ENCODE measurements at places on chromosomes 5 and 9.

DNA sequence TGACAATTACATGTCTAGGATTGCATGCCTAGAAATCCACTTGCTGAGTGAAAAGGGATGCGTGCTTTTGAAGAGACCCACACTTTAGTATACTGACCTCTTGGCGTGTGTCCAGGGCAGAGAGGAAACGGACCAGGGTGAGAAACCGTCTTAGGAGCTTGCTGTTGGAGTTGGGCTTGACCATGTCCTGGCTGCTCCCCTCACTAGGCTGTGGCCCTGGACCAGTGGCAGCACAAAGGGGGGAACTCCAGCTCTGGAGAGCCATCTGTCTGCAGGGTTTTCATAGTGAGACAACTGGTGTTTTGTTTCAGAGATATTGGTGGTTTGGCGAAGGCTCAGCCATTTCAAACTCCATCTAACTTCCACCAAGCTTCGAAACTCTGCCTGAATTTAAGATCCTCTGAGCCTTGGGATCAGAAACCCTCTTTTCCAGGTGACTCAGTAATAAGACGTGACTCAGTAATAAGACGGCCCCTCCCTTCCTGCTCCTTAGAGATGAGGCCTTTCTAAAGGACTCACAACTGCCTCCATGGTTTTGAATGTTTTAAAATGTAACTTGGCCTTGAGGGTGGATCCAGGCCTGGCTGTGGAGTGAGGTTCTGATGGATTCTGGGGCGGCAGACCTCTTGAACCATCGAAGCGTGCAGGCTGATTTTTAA is 165.8 kb downstream of the MELK start:
- no peak for DNase-seq

- DNase-seq: no peak
Observed at GRCh38 chr5:152116934-152117333, 192.3 kb upstream of the GLRA1 start.

DNA sequence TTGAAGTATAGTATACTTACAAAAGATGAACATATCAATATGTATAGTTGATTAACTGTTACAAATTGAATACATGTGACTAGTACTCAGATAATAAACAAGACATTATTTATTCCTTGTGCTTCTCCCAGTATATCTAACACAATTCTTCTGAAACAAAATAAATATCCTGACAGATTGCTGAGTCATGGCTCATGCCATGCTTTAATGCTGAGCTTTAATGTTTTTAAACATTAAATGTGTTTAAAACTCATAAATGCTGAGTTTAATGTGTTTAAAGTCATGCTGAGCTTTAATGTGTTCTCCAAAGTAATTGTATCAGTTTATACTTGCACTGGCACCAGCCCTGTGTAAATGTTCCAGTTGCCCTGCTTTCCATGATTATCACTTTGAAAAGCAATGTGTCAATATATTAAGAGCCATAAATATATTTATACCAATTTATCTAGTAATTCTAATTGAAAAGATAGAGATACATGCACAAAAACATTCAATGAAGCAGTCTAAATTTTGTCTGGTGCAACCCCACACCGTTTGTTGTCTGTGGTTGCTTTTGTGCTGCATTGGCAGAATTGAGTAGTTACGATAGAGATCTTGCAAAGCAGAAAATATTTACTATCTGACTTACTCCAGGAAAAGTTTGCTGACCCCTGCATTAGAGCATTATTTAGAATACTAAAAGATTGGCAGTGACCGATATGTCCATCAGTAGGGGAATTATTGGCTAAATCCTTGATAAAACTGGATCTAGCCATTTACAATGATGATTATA is 15.7 kb downstream of the KIAA1958 start:
- no peak for DNase-seq

- DNase-seq: no peak
Observed at GRCh38 chr5:118598311-118598710, 390.0 kb downstream of the DTWD2 start.

DNA sequence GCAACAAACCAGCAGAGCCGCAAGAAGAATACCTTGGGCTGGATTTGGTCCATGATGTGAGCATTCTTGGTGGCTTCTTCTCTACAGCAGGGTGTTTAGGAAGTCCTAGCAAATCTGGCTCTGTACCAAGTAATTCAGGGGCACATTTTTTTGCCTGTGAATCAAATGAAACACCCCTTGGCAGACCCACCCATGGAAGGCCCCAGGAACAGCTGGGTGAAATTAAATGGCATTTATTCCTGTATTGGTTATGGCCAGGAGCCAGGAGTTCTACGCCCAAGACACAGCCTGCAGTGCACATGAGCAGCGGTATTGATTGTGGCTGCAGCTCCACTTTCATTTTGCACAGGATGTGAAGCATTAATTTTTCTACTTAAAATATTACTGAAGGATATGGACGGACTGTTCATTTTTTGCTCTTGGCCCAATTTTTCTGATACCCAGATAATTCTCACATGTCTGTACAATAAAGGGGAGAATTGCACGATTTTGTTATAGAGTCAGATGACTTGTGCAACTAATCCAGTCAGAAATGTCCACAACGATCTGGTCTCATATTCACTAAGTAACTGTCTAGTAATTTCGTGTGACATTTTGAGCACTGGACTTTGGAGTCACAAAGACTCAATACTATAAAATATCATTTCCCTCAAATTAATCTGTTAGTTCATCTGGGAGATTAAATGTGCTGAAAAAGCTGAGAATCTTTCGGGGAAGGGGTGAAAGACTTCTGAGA is 120.7 kb upstream of the APC start:
- no peak for DNase-seq

DNA sequence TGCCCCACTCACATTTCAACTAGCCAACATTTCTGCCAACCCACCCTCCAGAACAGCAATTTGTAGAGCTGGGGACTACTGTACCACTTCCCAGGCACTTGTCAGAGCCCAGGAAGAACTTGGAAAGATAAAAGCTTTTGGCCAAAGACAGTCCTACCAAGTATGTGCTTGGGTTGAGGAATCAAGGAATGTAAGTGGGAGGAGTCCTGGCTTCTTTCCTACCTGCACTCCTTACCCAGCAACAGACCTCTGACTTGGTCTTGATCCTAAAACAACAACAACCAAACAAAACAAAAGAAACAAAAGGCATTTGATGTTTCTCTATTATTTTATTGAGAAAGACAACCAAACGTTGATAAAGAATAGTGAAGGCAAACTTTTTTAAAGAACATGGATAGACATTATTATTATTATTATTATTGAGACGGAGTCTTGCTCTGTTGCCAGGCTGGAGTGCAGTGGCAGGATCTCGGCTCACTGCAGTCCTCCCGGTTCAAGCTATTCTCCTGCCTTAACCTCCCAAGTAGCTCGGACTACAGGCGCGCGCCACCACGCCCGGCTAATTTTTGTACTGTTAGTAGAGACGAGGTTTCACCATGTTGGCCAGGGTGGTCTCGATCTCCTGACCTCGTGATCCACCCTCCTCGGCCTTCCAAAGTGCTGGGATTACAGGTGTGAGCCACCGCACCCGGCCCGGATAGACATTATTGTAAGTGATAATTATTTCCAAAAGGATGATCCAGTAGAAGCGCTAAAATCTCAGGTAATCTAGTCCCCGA is 33.5 kb downstream of the ANXA2R start:
- DNase-seq: no peak

- no peak for DNase-seq
Observed at GRCh38 chr5:8538821-8539220, 669.9 kb downstream of the MTRR start.

GRCh38 chr9:76699971-76700370 is 64.3 kb upstream of the PCA3 start:
- no peak for DNase-seq

DNA sequence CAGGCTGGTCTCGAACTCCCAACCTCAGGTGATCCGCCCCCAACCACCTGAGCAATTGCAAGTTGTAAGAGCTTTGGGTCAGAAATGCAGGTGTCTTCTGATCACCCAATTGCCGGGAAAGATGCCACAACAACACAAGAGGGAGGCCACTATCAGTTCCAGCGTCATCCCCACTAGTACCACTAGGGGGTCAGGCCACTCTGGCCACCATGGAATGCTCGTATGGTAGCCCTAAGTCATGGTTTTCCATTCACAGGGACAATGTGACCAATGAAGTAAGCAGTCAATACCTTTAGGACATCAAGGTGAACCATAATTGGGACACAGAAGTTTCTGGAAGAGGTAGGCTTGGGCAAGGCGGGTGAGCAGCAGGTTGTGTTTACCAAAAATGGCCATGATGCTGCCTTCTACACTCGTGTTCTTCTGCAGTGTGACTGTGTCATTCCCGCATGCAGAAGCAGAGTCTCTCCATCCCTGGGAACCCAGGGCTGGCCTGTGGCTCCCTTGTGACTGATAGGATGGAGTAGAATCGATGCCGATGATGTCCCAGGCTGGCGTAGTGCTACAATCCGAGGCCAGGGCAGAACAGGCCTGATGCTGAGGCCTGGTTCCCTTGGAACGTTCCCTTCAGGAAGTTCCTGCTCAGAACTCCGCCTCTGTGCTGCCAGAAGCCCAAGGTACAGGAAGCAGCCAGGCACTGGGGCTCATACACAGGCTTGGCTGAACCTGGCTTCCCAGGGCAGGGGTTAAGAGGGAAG is 42.2 kb upstream of the ANKRD33B start:
- no peak for DNase-seq

DNA sequence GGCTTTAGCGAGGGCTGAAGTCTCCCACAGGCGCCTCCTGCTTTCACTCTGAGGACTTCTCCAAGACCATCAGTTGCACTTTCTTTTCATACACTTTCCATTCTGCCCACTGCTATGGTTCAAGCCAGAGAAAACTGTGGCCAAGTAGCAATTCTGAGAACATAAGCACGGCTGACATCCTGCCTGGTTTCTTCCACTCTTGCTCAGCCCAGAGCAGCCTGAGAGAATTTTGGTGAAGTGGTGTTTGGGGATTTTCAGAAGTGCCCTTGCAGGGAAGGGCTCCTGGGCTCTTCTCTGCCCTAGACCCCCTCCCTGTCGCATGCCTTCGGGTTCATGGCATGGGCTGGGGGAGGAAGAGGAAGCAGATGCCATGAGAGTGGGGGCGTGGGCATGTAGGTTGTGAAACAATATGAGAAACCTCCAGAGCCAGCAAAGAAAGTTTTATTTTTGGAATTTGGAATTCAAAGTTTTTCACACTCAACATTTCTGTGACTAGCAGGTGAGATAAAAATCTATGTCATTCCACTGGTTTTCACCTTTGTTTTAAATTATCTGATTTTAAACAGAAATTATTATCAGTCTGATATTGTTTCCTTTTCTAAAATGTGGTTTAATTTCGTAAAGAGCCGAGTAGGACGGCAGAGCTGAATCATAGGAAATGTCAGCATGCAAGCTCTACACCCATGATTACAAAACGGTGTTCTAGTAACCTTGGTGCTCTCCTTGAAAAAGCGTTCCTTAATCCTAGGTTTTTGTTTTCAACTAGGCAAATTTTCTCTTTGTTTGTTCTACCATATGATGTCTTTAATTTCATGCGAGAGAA is 27.8 kb upstream of the TNFSF8 start:
- DNase-seq: no peak

DNA sequence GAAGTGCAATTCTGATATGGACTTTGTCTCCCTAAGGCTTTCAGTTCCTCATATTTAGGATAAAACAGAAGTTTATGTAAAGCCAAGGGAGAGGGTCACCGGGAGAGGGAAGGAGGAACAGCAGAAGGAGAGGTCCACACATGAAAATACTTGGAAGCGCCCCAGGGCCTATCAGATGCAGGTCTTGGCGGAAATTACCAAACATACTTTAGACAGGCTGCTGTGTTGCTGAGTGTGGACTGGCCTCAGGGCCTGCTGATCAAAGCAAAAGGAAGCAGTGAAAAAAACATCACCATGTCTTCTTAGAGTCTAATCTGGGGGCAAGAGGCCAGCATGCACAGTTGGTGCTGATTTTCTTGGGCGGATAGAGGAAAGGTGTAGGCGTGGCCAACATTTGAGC is 14.1 kb upstream of the NTRK2 start:
- DNase-seq: no peak

- DNase-seq: no peak
Observed at GRCh38 chr5:82445726-82446335, 167.7 kb upstream of the RPS23 start.

DNA sequence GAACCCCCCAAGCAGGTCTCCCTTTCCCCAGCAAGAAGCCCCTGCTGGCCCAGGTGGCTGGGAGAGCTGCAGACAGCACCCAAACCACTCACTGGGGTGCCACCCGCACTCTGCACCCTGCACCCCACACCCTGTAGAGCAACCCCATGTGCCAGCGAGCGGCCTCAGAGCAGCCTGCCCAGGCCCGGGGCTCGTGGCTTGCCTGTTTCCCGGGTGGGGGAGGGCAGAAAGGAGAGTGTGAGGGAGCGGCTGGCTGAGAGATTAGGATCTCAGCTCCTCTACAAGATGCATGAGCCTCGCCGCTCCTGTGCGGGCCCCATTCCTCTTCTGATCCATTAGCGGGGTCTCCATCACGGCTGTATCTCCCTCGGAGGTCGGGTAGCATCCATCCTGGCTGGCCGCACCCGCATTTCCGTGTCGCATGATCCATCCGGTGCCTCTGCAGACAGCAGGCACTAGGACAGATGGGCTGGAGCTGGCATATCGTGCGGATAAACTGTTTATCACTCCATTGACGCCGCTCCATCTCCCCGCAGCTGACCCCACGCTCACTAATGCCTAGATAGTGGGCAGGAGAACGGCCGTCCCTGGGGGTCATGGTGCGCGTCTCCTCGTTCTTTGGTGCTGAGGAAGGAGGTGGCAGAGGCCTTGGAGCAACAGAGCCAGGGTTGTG is 54.4 kb downstream of the MRPL36 start:
- DNase-seq: no peak

- DNase-seq: peak; percentile 53
Observed at GRCh38 chr9:126411225-126411947, 84.8 kb downstream of the MVB12B start.

GRCh38 chr9:91059713-91060112 is 258.1 kb downstream of the SYK start:
- no peak for DNase-seq

GRCh38 chr5:112958093-112959088 is 18.2 kb upstream of the DCP2 start:
- DNase-seq: no peak

DNA sequence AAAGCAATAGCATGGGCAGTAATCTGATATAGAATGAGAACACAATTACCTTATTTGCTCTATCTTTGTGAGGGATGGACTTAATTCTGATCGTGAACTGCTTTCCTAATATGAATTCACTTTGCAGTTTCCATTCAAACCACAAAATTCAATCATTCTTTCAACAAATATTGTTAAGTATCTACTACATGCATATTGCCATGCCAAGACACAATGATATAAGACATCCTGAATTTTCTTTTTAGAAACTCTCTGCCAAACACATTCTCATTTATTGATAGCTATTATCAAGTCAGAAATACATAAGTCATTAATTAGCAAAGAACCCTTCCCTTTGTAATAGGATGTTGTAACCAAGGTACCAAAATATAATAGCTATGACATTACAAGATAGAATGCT is 121.6 kb upstream of the TARS1 start:
- no peak for DNase-seq

- no peak for DNase-seq
Observed at GRCh38 chr9:114666401-114666800, 8.8 kb upstream of the TEX53 start.

DNA sequence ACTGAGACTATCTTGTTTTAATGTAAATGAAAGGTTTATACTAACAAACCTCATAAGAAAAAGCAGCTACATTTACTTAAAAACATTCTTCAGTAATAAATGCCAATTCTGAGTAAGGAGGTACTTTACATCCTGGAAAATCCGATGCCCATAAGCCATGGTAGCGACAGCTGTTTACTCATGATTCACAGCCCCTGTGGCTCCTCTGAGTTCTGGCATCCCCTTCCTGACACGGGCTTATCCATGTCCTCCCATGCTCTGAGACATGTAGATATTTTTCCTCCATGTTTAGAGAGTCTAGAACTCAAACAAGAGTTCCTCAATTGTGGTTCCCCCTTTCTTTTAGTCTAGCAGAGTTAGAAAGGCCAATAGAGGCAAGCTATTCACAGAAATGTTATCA is 63.1 kb upstream of the DEPDC1B start:
- no peak for DNase-seq
